ENCODE measurements at places on chromosomes 16 and 17.

DNA sequence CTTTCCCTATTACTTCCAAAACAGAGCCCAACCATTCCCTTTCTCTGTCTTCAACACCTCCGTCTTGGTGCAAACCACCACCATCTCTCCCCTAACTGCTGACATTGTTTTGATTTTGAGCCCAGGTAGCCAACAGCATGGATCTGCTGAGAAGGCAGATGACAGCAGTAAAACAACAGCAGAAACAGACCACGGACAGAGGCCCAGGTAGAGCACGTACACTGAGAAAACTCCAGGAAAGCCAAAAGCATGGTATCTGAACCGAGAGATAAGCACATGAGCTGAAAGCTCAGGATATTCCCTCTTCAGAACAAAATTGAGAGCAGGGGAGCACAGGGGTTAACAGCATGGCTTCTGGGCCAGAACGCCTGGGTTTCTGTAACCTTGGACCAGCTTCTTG is 18.9 kb upstream of the MAP3K14 start:
- DNase-seq, result no peak

DNA sequence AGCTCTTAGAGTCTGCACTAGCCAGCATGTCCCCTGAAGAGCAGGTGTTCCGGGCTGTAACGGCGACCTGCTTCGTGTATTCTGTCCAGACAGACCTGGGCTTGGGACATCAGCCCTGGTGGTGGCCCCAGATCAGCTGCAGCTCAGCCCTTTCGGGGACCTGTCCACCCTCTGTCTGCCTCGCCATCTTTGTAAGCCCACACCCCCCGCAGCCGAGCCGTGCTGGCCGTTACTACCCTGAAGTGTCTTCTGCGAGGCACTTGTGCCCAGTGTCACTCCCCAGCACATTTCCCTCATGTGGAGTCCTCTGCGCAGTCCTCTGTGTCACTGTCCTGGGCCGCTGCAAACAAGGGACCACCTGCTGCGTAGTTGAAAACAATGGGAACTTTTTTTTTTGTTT is 10.4 kb downstream of the CARD14 start:
- DNase-seq, result no peak

DNA sequence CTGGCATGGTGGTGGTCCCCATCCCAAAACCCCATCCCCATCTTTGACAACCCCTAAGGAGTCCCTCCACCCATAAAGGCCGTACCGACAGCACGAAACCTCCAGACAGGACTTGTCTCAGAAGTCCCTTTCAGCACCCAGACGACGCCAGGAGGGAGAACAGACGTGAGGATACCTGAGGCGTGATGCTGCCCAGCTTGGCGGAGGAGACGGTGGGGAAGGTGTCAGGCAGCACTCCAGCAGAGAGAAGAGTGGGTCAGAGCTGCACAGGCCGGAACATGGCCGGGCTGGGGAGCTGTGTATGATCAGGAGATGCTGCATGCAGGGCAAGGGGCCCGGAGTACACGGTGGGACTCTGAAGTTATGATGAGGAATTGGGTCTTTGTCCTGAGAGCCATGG is 244.2 kb downstream of the GSG1L start:
- no peak for DNase-seq

- DNase-seq, result no peak
These were observed 33.0 kb upstream of the PMP22 start for GRCh38 chr17:15298176-15298575.

- DNase-seq, result no peak
These were observed 84.6 kb downstream of the PARN start for GRCh38 chr16:14545346-14545884.

GRCh38 chr17:67151717-67152116 is 93.3 kb downstream of the HELZ start:
- DNase-seq, result no peak

- peak; percentile 7 for DNase-seq
These were observed 195.3 kb upstream of the RPL38 start for GRCh38 chr17:74008196-74008595.

DNA sequence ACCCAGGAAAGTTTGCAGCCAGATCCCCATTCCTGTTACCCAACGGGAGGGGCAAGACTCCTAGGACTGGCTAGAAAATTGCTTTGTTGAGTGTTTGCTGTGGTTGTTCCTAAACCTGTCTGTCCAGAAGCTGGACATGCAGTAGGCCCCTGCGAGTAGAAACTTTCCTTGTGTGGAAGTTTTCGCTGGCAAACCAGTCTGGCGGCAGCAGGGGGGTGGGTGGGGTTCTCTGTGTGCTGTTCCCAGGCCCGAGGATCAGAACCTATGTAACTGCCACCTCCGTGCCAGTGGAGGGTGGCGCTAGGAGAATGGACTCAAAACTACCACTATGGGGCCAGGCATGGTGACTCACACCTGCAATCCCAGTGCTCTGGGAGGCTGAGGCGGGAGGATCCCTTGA is 9.2 kb downstream of the SGSM2 start:
- no peak for DNase-seq

- no peak for DNase-seq
These were observed 9.6 kb downstream of the EMC8 start for GRCh38 chr16:85789773-85790172.

GRCh38 chr16:12291989-12292759 is 315.6 kb downstream of the SNX29 start:
- no peak for DNase-seq

GRCh38 chr16:85628645-85629044 is 15.5 kb downstream of the GSE1 start:
- no peak for DNase-seq

GRCh38 chr17:27327397-27327796 is 33.5 kb downstream of the WSB1 start:
- DNase-seq, result no peak

DNA sequence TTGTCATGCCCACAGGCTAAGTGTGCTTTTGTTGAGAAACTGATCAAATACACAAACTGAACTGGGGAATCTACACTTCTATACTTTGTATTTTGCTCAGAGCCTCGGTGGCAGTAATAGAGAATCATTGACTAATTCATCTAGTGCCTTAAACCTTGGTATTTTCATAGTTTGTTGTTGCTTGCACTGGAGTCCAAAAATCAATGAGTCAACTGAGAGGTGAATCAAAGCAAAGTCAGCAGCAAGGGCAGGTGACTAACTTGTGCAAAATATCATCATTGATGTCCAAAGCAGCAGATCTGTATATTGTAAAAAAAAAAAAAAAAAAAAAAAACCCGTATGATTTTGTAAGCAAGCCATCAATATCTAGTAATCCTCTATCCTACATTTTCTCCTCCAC is 296.4 kb downstream of the MAP2K6 start:
- no peak for DNase-seq

- DNase-seq, result no peak
These were observed 188.2 kb downstream of the SPECC1 start for GRCh38 chr17:20197272-20197926.

DNA sequence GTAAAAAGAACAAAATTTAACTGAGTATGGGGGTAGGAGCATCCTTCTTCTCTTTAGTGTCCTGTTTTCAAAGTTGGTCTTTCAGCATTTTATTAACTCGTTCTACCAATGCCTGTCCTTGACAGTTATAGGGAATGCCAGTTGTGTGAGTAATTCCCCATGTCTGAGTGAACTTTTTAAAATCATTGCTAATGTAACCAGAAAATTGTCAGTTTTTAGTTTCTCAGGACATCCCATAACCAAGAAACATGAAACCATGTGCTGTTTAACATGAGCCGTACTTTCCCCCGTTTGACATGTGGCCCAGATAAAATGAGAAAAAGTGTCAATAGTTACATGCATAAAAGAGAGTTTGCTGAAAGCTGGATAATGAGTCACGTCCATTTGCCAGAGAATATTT is 71.4 kb upstream of the ARL4D start:
- DNase-seq, result no peak

GRCh38 chr17:12537436-12537835 is 128.3 kb upstream of the MYOCD start:
- no peak for DNase-seq

DNA sequence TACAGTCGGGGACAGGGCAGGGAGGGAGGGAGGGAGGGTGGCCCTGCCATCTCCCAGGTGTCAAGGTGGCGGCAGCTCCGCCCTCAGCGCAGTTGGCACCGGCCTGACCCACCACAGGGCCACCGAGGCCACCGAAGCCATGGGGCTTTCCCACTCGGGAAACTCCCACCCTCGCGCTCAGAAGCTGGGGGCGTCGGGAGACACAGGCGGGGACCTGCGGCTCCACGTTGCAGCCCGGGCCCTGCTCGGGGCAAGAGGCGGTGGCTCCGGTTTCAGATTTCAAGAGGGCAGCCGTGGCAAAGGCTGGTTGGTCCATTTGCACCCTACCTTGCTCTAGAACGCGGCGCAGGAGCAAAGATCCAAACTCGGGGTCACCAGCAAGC is 544 bp downstream of the CYB561 start:
- DNase-seq, result peak; percentile 76

DNA sequence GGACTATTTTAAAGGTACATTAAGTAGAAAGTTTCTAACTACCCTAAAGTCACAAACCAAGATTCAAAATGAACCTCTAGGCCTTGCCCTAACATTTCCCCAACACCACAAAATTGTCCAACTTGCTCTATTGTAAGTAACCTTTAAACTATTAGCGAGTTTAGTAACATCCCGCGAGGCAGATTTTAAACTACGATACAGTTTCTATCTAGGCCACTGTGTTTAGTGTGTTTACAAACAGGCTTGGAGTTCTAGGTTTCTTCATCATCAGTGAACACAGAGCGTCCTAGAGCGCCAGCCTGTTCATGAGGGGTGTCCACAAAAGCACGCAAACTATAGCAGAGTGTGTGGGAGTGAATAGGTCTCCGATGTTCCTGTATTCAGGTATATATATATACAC is 51.8 kb downstream of the EMP2 start:
- no peak for DNase-seq

- DNase-seq, result no peak
These were observed 94.4 kb upstream of the CPHXL start for GRCh38 chr16:75820672-75821071.

DNA sequence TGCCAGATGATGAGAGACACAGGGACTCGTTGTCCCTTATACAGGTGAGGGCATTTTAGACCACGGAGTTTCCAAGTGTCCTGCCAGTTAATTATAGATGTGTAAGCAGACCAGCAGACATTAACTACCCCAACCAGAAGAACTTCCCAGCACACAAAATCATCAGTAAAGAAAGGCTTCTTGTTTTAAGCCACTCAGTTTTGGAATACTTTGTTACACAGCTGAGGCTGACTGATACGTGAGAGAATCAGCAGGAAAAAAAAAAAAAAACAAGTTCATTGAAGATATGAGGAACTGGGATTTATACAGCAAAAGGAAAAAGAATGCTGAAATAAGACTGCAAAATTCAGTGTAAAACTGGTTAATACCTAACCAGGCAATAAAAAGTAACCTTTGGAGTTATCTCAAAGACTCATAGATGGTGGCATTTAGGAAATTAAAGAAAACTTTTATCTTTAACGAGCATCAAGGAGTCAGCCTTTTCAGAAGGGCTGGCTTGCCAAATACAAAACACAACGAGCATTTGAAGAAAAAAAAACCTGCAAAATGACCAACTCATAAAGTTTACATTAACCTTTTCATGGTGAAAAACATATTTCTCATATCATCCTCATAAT is 28.1 kb downstream of the TMEM238L start:
- DNase-seq, result no peak

GRCh38 chr17:64202683-64203344 is 60.2 kb downstream of the TEX2 start:
- no peak for DNase-seq

GRCh38 chr16:29012913-29013553 is 28.2 kb downstream of the LAT start:
- no peak for DNase-seq

DNA sequence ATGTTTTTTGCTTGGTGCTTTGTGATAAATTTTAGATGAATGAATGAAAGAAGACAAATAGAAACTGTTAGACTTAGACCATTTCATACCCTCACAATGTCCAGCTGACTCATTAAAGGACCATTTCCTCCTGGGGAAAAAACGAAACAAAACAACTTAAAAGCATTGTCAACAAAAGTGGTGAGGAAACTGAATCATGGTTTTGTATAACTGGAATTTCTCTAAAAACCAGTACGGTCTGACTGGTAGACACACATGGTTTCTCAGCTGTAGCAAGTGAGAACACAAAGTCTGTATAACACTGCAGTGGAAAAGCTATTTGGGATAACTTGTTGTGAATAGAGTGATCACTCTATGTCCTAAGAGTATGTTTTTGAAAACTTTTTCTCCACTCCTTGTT is 5.3 kb upstream of the DDX52 start:
- DNase-seq, result no peak

DNA sequence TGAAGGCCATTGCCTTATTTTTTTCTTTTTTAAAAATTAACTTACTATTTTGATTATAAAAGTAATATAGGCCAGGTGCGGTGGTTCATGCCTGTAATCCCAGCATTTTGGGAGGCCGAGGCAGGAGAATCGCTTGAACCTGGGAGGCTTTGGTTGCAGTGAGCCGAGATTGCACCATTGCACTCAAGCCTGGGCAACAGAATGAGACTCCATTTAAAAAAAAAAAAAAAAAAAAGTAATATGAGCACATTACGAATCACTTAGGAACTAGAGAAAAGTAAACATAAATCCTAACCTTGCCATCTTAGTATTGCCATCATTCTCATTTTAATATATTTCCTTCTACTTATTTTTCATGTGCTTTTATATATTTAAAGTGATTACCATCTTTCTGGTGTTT is 12.9 kb upstream of the TACO1 start:
- DNase-seq, result no peak

- DNase-seq, result no peak
These were observed 62.4 kb downstream of the SOX9 start for GRCh38 chr17:72183194-72183685.

DNA sequence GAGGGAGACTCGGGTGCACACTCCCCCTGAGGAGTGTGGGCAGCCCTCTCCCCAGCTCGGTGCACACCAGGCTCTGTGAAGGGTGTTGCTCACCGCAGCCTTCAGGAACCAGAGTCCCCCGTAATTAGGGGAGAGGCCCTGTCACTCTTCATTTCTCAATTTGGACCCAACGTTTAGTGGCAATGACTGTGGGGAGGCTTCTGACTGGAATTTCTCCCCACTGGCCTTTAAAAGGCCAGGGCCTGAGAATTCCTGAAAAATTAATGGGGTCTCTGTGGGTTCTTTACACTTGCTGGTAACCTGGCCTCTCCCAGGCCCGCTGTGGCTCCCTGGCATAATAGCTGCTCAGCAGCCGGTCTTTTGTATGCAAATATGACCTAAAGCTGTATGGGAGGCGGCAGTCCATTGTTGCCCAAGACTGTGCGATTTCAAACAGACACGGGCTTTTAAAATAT is 209.7 kb downstream of the MSI2 start:
- no peak for DNase-seq

All from stimulated activated naive CD4-positive, alpha-beta T cell treated with Interleukin-2 at 50 U/mL for 16 hours (primary cell).